GM12892 (cell line): ENCODE measurements at places on chromosomes 2 and 18.

DNA sequence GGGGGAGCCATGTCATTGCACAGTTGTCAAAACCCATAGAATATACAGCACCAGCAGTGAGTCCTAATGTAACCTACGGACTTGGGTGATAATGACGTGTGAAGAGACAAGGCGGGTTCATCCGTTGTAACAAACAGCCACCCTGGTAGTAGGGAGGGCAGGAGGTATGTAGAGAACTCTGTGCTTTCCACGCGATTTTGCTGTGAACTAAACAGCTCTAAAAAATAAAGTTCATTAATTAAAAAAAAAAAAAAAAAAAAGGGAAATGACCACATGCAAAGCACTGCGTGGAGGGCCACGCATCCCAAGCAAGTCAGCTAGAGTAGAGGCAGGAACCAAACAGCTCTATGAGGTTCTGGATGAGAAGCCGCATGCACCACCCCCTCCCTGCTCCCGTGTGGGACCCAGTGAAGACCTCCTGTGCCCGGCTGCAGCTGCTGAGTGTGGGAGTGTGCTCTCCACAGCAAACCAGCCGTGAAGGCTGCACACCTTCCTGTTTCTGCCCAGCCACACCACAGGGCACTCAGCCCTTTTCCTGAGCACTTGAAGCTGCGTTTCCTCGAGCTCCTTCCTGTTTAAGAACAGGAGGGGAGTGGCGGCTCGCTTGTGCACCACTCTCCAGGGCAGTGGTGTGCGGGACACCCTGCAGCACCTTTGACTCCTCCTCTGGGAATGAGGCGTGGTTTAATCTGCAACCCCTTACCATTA, 65.6 kb downstream of the ODC1 start:
- no peak for DNase-seq

- no peak for DNase-seq
Observed at GRCh38 chr2:51516667-51517066, 484.7 kb upstream of the NRXN1 start.

DNA sequence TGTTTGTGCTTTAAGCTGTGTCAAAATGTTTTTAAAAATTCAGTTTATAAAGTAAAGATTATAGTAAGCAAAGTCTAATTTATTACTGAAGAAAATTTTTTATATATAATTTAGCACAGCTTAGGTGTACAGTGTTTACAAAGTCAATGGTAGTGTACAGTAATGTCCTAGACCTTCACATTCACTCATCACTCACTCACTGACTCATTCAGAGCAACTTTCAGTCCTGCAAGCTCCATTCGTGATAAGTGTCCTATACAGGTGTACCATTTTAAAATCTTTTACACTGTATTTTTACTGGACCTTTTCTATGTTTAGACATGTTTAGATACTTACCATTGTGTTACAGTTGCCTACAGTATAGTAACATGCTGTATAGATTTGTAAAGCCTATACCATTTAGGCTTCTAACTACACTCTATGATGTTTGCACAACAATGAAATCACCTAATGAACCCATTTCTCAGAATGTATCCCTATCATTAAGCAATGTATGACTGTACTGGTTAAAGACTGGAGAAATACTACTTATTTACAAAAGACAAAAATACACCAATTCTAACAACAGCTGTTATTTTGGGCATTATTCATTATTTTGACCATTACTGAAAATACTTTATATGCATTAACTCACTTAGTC, 95.1 kb downstream of the STRN start:
- no peak for DNase-seq

DNA sequence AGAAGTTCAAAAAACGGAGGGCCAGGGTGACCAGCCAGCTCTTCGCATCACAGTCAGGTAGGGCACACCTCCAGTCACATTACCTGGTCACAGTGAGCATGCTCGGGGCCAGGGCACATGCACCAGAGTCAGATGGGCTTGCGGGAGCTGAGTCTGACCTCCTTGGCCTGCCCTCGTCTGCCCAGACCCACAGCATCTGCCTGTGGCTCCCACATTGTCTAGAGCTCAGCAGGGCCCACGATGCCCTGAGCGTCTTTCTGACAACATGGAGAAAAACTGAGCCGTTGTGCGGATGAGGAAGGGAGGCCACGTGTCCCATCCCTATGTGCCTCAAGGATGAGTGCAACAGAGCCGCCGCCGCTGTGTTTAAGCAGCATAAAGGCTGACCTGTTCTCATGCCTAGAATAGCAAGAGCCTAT, 37.6 kb downstream of the CRACDL start:
- DNase-seq = no peak

- no peak for DNase-seq
Observed at GRCh38 chr18:21049306-21049705, 62.3 kb downstream of the ROCK1 start.

DNA sequence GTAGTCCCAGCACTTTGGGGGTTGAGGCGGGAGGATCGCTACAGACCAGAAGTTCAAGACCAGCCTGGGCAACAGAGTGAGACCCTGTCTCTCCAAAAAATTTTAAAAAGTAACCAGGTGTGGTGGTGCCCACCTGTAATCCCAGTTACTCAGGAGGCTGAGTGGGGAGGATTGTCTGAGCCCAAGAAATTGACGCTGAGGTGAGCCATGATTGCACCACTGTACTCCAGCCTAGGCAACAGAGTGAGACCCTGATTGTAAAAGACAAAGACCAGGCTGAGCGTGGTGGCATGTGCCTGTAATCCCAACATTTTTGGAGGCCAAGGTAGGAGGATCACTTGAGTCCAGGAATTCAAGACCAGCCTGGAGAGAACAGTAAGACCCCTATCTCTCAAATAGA, 7.8 kb downstream of the ST6GAL2 start:
- DNase-seq = no peak

- DNase-seq = no peak
Observed at GRCh38 chr2:20431772-20432171, 15.1 kb upstream of the RHOB start.

GRCh38 chr18:80041424-80041823, 7.2 kb downstream of the RBFA start:
- no peak for DNase-seq

DNA sequence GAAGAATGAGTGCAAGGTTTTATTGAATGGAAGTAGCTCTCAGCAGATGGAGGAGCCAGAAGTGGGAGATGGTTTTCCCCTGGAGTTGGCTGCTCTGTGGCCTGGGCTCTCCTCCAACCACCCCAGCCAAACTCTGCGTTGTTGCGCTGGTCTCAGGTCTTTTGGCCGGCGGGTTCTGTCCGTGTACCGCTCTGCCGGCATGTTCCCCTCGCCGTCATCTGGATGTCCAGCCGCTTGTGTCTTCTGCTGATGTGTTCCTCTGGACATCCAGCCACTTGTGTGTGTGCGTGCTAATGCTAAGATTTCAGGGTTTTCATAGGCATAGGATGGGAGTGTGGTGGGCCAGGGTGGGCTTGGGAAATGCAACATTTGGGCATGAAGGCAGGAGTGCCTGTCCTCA, 1311.3 kb upstream of the TMEFF2 start:
- DNase-seq = no peak

DNA sequence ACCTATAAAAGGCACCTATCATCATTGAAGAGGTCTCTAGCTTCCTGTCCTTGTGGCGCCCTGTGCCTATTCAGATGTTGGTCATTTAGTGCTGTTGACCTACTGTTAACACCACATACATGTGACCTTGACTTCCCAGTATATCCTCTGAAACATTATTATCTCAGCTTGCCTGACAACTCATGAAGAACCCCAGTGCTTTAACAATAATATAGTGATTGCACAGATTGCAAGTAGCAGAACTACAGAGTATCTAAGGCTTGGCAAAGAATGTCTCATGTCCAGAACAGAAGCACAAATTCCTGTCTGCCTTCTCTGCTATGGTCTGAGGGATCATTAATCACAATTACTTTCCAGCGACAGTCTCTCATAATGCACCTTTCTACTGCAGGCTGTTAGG, 165.3 kb downstream of the LCLAT1 start:
- no peak for DNase-seq

- DNase-seq = no peak
Observed at GRCh38 chr18:34928088-34928753, 113.0 kb upstream of the MAPRE2 start.

DNA sequence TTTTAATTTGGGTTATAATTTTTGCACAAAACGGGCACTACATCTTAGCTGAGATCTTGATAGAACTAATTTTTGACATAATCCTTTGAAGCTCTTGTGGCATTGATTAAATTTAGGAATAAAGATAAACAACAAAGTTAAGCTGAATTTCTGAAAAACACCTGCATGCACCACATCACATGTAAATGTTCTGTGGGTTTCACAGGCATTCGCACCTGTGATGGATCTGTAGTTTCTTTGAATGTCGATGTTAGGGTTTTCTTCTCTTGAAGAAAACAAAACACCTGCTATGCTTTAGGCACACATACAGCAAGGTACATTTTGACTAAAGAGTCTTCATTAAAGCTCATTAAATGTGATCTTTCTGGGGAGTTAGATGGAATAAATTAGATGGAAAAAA, 60.3 kb downstream of the RPIA start:
- no peak for DNase-seq

GRCh38 chr2:207289295-207290018, 123.7 kb upstream of the KLF7 start:
- DNase-seq = no peak

- no peak for DNase-seq
Observed at GRCh38 chr2:117856415-117857210, 42.1 kb downstream of the DDX18 start.

DNA sequence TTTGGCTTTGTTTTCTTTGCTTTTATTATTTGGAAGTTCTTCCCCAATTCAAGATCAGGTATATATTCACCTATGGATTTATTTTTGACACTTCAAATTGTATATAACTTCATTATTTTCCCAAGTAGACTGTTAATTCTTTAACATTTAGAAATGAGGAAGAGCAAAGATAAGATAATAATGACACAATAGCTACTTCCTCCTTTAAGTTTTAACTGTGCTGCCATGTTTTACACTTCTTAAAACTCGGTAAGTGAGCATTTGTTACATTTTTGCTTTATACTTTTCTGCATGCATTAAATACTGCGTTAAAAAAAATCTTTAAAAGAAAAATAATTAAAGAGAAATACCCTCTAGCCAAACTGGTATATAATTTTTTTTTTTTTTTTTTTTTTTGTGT, 32.5 kb downstream of the SLC66A3 start:
- no peak for DNase-seq

DNA sequence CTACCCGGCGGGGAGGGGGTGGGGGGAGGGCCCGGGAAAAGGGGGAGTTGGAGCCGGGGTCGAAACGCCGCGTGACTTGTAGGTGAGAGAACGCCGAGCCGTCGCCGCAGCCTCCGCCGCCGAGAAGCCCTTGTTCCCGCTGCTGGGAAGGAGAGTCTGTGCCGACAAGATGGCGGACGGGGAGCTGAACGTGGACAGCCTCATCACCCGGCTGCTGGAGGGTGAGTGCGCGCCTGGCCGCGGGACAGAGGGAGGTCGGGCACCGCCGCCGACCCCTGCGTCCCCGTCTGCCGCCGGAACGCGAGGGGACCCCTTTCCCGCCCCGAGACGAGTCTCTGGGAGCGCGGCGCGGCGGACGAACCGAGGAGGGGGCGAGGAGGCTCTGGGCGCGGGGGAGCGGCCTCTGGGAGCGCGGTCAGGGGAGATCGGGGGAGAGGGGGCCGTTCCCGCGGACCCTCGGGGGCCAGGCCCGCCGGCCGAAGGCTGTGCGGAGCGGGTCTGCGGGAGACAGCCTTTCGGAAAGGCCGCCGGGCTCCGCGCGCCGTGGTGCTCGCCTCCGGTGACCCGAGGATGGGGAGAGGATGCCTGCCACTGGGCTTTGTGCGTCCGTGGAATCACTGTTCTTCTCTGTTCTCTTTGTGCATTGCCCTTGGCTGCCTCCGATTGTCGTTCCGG, 463 bp downstream of the PPP1CB start:
- DNase-seq = peak; percentile 19

DNA sequence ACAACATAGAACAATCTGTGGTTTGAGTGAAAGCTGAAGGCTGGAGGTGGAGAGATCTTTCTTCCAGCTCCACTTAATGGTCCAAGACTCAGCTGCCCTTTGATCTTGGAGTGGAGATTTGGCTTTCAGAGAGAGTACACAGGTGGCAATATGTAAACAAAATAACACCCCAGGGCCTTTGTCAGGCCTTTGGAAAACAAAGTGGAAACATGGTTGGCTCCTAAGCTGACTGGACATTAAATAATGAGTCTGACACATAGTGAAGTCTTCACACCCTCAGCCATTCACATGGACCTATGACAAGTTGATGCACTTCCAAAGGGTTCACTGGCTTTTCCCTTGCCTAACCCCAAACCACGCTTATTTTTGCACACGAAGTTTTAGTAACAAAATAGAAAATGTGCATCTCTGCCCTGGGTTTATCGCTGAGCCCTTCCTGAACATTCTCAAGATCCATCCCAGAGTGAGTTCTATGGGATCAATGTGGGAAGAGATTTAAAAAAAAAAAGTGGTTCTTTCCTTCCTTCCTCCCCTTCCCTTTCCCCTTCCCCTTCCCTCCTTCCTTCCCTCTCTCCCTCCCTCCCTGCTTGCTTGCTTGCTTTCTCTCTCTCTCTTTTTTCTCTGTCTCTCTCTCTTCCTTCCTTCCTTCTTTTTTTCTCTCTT, 201.3 kb upstream of the NT5C1B start:
- DNase-seq = no peak

DNA sequence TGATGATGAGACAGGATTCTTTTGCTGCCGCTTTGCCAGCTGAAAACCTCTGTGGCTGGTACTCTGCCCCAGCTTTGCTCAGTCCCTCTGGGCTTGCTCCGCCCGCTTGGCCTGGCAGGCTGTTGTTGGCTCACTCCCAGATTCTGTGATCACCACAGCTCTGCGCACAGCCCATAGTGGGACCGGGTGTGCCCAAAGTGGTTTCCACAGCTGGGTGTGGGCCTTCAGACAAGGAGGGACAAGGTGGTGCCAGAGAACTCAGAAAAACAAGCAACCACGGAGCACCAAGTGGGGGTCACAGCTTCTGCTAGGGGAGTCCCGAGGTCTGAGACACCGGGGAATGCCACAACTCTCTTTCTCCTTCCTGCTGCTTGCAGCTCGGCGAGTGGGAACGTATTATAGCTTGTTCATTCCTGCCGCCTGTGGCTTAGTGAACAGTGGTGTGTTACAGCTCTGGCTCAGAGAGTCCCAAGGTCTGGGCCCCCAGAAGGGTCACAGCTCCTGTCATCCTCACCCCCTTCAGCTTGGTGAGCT, 9.2 kb upstream of the KYNU start:
- no peak for DNase-seq

- no peak for DNase-seq
Observed at GRCh38 chr18:1917569-1917968, 653.7 kb downstream of the METTL4 start.

DNA sequence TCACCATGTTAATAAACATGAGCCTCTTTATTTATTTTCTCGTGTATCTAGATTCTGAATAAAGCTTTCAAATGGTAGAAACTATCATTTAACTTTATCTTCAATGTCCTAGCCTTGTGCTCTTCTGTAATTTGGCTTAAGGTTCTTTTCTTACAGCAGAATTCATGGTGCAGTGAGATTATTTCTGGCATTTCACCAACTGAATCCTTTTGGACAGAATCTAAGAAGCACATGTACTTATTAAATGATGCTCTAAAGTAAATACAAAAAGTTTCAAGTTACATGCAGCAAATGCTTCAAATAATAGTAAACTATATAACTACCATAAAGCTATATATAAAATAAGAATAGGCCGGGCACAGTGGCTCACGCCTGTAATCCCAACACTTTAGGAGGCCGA, 65.9 kb downstream of the AP1S3 start:
- no peak for DNase-seq
